ENCODE measurements at places on chromosomes 3 and 15. TPM values are rescaled to one million over a fixed set of nuclear protein-coding genes. Genes with fewer than 3 reads are reported as not detected.

DNA sequence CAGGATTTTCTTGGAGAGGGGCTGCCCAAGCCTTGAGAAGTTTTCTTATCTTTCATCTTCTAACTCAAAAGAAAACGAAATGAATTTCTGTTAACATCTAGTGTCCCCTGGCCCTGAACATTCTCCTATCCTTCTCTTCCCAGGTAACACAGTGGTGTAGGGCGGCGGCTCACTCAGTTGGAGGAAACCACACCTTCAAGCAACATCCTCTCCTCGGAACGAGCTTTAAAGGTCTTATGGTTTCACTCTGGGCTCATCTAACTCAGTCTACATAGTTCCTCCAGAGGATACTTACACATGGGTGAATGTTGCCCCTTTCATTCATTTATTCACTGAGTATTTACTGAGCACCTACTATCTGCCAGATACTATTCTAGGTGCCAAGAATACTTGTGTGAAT lies 31.0 kb upstream of the KLHL6 start:
- DNase-seq = no peak

DNA sequence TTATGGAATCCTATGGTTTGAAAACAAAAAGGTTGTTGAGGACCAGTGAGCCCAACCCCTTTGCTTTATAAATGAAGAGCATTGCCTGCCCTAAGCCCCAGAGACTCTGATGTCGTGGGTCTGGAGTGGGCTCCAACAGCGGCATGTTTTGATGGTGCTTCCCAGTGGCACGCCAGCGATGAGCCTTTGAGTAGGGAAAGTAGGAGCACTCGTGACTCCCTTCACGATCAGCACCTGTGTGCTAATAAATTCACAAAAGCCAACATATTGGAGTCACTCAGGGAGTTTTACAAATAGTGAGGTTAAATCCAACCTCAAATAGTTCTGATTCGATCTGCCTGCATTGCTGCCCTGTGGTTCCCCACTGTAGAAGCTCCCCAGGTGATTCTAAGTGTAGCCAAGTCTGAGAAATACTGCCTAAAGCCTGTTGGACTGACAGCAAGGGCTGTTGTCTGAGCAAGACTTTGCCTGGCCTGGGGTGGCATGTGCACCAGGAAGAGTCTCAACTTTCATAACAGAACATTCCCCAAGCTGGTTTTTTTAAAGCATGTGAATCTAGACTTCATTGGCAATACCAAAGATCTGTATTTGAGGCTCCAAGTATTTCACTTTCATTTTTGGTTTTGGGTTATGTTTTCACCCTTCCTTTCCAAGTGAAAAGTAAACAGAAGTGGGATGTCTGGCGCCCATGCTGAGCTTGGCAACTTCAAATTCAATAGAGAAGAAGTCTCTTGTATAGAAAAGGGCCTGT lies 9.9 kb downstream of the CCR5 start:
- no peak for DNase-seq

ELL3 gene
- total RNA-seq = 14.2 TPM

GRCh38 chr3:155239960-155240359 lies 53.5 kb downstream of the STRIT1 start:
- DNase-seq = no peak

GJD2 gene
- not detected for total RNA-seq

CDV3 gene
- total RNA-seq = 90.2 TPM

GRCh38 chr3:195207056-195207455 lies 63.9 kb downstream of the XXYLT1 start:
- no peak for DNase-seq

DBR1 gene
- 16.3 TPM for total RNA-seq

ISLR gene
- 46.8 TPM for total RNA-seq

- no peak for DNase-seq
Observed at GRCh38 chr15:79195802-79196201, 86.7 kb upstream of the ANKRD34C start.

DNA sequence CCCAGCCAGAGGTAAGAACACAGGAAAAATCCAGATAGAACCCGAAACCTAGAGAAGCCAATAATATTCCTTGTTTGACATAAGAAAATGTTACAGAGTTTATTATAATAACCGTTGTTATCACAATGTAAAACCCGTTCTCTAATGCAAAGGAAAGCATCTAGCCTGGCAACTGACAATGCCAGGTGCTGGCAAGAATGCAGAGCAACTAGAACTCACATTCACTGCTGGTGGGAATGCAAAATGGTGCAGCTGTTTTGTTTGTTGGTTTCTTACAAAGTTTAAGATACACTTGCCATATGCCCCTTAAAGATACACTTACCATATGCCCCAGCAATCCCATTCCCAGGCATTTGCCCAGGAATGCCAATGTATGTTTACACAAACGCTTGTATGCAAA lies 23.4 kb downstream of the VPS39 start:
- DNase-seq = no peak

DNA sequence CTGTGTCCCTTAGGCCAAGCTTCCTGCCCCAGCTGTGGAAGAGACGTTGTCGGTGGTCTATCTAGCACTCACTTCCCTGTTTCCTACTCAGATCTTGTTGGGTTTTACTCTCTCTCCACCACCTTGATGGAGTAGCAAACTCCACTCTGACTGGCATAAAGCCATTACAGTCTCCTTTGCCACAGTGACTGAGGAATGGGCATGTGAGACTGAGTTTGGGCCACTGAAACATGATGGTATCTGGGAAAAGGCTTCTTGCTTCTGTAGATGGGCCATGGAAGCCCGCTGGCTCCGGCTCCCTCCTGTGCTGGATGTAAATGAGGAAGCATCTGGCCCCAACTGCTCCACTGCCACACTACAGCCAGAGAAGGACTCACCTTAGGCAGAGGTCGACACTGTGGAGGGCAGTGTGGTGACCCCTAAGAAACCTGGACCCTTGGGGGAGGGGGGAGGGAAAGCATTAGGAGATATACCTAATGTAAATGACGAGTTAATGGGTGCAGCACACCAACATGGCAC lies 9.4 kb upstream of the CAMK1 start:
- DNase-seq = no peak

CD96 gene
- total RNA-seq = 2.0 TPM

GPR171 gene
- 0.39 TPM for total RNA-seq

ERC2 gene
- total RNA-seq = 2.5 TPM

DNA sequence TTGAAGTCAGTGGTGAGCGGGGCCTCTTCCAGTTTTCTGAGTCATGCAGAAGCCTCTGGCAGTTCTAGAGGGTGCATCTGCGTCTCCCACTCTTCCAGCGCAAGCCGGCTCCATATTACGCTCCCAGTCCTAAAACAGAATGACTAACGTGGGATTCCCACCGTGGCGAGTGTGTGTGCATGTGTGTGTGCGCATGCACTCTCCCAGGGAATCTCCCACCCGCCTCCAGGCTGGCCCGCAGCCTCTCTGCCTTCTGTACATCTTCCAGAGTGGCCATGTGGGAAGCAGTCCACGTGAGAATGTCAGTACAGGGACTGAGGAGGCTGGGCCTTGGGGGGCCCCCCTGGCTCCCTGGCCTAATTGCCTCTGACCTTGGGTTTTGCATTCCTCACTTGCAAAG lies 87.7 kb downstream of the LSM3 start:
- DNase-seq = peak; percentile 36

DNA sequence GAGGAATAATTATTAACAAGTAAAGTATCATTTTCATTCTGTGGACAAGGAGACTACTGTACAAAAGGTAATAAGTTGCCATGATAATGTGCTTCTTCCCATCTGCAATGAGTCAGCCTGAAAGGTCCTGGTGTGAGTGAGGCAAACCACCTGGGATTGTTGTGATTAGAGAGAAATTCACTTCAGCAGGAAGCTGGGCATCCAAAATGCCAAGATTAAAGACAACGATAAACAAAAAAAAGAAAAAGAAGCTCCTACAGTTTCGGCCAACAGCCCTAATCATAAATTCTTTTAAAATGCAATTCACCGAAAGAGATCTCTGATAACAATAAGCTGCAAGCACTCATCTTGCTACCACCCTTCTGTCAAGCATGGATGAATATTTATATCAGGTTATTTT lies 507.8 kb downstream of the TUSC7 start:
- no peak for DNase-seq

GRCh38 chr15:26083896-26084295 lies 220.8 kb upstream of the ATP10A start:
- no peak for DNase-seq

GALNT15 gene
- total RNA-seq = 2.5 TPM

GRCh38 chr15:69323893-69324430 lies 25.2 kb downstream of the PAQR5 start:
- DNase-seq = no peak

DNA sequence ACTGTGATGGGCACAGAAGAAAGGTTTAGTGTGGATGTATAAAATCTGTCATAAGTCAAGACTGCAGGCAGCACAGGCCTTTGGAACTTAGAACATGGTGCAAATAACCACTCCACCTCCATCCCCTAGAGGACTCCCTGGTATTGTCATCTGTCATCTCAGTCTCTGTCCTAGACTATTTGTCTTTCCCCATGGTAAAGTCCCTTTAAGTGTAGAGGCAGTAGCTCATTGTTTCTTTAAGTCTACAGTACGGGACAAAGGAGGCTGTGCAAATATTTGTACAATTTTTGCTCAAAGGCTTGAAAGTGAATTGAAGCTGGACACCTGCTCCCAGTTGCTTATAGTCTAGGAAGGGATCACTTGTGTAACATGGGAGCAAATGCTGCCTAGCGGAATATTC lies 3.2 kb upstream of the PXYLP1 start:
- DNase-seq = no peak

CCDC33 gene
- total RNA-seq = 0.20 TPM

CNTN4 gene
- 24.4 TPM for total RNA-seq

- DNase-seq = peak; percentile 20
Observed at GRCh38 chr3:64814351-64814750, 126.6 kb upstream of the ADAMTS9 start.

GRCh38 chr3:171846597-171846996 lies 3.4 kb downstream of the TMEM212 start:
- DNase-seq = no peak

- no peak for DNase-seq
Observed at GRCh38 chr15:93428807-93429351, 339.9 kb upstream of the RGMA start.

RASGRP1 gene
- total RNA-seq = 4.5 TPM

DNA sequence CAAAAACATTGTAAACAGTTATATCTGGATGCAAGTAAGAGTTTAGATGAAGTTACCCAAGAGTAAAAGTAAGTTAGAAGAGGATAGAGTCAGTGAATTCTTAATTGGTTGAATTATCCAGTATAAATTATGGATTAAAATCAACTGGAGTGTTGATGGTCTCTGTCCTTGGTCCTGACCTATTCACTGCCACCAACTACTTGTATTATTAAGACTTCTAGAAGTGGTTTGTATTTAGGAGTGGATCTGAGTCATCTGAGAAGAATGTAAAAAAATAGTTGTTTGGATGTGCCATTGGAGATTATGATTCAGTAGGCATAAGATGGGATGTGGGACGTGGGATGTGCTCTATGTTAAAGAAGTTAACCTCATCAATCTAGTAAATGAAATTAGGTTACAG lies 86.4 kb downstream of the SYNPR start:
- DNase-seq = no peak

DNA sequence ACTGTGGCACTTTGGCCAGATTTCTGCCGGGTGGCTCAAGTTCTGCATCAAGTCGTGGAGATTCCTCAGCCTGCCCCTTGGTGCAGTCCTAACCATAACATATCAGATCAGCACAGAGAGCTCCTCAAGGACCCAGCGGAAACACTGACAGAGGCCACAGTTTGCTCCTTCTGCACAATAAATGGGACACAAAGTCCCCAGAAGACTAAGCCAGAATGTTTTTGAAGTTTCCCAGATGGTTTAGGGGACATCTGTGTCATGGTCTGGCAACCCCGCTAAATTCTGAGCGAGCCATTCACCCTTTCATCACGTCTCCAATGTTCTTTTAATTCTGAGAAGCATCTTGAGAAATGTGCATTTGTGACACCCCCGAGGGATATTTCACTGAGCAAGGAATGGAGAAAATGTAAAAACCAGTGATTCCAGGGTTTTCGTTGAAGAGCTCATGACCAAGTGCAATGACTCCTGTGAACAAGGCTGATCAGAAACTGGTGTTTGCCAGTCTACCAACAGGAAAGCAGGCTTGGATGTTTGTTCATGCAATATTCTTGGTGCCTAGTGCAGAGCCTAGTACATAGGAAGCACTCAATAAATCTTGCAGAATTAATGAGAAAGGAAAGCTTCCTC lies 64.8 kb upstream of the LMCD1 start:
- DNase-seq = no peak

DNA sequence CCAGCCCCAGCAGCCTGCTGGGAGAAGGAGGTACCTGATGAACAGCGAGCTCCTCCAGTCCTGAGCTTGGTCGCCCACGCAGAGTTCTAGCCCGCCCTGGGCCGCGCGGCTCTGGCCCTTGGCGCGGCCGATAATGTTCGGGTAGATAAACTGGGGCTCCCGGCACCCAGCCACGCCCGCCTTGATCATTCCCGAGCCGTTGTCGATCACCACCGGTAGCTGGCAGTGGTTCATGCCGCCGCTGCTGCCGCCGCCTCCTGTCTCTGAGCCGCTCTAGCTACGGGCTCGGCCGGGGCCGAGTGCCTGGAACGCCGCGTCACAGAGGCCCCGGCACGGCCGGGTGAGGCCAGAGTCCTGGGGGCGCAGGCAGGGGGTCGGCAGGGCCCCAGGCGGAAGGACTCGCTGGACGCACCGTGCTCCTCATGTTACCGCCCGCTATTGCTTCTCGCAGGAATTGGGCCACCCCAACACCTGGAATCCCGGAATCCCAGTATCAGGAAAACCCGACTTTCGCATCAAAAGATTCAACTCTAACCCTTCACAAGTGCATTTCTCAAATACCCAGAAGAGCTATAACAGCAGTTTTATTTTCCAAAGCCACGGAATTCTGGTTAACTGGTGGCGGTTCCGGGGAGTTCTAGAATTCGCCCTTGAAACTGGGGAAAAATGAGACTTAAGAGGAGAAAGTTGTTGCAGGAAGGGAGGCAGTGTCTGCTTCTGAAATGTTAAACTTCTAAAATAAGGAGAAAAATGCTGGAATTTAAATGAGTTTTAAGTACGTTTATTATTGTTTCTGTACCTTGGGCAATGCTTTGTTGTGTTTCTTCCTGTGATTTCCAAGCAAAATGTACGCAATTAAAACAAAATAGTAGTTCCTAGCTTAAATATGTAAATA lies at the start of gene ACTRT3:
Gene ACTRT3 (minus strand): TSS at position 275 of the 895 bp plus-strand sequence. CDS start 41 bp downstream, at position 234.
- DNase-seq = peak; percentile 53

GRCh38 chr15:84598993-84599392 lies 1.8 kb upstream of the ZSCAN2 start:
- DNase-seq = peak; percentile 44

CCDC174 gene
- total RNA-seq = 15.1 TPM

GRCh38 chr3:126197343-126197742 lies 17.0 kb upstream of the ALDH1L1 start:
- DNase-seq = no peak

ACP3 gene
- total RNA-seq = 21.8 TPM

SLC2A2 gene
- not detected for total RNA-seq

RAB7A gene
- total RNA-seq = 58.6 TPM

STRIT1 gene
- total RNA-seq = 2.5 TPM

All from skin of body (tissue), 3 donors.